ENCODE measurements at places on chromosomes 5 and 9.

GRCh38 chr9:23342291-23342690, 483.7 kb downstream of the ELAVL2 start:
- no peak for DNase-seq

- DNase-seq = no peak
Measured at GRCh38 chr9:112542593-112543292, 56.1 kb downstream of the KIAA1958 start.

GRCh38 chr5:115983519-115983918, 21.2 kb downstream of the LVRN start:
- DNase-seq = no peak

DNA sequence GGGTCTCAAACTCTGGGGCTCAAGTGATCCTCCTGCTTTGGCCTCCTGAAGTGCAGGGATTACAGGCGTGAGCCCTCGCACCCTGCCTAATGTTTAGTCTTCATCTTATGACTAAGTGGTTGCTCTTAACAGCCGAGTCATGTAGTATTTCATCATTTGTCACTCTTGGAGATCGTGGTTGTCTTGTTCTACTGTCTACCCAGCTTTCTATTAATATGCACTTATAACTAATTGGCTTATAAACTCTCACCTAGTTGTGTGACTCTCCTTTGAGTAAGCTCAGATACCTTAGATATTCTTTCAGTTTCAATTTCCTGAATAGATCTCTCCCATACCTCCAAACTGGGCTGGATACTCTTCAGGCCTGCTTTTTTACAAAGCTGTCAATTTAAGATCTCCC, 19.9 kb downstream of the SLC44A1 start:
- DNase-seq = no peak

GRCh38 chr5:43008363-43009153, 31.6 kb downstream of the ANXA2R start:
- peak; percentile 91 for DNase-seq

GRCh38 chr9:69542942-69543704, 129.0 kb downstream of the APBA1 start:
- no peak for DNase-seq

- no peak for DNase-seq
Measured at GRCh38 chr9:99752417-99753109, 69.1 kb upstream of the NR4A3 start.
